ENCODE measurements at places on chromosomes 6 and 20.
A peak's percentile ranks its signal among the peaks of the same experiment; 100 is the strongest.

GRCh38 chr6:37695273-37695672, 2.4 kb downstream of the MDGA1 start:
- no peak for DNase-seq

DNA sequence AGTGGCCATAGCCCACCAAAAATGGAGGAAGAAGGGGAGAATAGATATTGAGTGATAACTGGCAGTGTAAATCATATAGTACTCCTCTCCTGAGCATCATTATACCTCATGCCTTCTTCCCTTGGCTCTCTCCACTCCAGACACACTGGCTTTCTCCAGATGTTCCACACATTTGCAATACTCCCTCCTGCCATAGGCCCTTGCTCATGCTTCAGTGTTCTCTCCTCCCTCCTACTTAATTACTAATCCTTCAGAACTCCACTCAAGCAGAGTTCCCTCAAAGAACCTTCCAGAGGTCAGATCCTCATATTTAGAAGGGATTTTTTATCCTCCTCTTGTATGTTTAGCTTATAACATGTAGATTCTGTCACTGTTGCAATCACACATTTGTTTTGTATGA, 279.5 kb upstream of the SUPT3H start:
- DNase-seq, result no peak

- DNase-seq, result peak; percentile 60
Observed at GRCh38 chr20:5000263-5001173, 792 bp downstream of the SLC23A2 start.

DNA sequence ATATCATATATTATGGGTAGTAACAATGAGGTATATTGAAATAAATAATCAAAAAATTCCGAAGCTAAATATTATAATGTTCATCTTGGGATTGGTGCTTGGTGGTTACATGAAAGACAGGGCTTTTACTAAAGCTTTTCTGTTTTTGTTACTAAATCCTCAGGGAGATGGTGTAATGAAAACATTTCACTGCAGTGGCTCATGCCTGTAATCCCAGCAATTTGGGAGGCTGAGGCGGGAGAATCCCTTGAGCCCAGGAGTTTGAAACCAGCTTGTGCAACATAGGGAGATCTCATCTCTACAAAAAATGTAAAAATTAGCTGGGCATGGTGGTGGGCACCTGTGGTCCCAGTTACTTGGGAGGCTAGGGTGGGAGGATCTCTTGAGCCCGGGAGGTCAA, 42.9 kb downstream of the AFG1L start:
- DNase-seq, result no peak

- no peak for DNase-seq
Observed at GRCh38 chr20:10288954-10289646, 70.5 kb downstream of the SNAP25 start.
